ENCODE measurements at places on chromosomes 13 and 19.
A peak's percentile ranks its signal among the peaks of the same experiment; 100 is the strongest.

DNA sequence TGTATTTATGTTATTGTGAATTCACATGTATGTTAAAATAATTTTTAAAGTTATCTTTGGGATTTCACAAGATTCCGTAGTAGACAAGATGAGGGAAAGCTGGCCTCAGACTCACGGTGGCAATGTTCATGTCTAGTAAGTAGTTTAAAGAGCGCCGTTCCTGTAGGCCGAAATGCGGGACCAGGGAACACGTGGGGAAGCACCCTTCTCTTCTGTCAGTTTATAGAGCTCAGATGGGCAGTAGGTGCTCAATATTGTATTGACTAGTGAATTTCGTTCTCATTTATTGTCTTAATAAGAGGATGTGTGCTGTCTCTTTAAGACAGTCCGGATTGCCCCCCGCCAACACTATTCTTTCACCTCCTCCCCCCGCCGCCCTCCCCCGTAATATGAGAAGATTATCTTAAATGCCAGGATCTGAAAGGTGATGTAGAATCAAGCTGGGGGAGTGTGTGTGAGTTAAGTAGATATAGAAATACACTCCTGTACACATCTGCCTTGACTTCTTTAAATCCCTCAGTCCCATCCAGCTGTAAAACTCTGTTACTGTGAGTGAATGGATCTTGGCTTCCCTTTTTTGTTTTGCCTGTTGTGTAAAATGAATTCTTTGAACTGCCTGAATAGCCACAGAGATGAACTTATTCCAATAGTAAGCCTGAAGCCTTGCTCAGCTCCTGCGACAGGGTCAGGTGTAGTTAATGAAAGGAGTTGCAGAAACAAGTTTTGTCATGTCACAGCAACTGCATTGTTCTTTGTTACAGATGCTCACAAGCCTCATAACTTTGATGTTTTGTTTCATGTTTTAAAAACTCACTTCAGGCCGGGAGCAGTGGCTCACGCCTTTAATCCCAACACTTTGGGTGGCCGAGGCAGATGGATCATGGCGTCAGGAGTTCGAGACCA, 1.3 kb downstream of the LAMP1 start:
- DNase-seq = no peak

GRCh38 chr13:110770678-110771077, 57.2 kb downstream of the ING1 start:
- no peak for DNase-seq

GRCh38 chr13:74134777-74135325, 647 bp upstream of the KLF12 start:
- DNase-seq = no peak

DNA sequence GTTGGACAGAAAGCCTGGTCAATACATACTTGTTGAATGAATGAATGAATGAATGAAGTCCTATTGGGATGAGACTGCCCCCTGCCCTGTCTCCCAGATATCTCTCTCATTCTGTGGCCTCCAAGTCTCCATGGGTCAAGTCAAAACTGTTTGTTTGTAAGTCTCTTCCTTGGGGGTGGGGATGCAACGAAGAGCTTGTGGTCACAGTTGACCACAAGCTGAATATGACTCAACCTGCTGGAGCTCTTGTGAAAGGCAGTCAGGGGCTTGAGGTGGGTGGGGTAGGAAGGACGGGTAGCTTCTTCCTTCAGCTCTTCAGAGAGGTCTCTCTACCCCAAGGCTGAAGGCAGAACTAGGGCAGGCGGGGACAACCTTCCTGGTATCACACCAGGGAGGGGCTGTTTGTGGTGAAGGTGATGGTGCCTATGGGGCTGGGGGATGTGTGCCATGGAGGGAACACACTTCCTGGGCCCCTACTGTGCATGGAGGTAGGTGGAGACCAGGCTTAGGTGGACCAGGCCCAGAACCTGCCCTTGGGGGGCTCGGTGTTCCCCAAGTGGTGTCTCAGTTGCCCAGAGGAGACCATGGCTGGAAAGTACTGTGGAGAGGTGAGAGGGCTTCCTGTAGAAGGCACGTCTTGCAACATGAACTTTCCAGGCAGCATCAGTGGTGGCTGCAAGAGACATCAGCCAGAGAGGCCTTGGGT, 8.0 kb downstream of the MYO1F start:
- peak; percentile 98 for DNase-seq

GRCh38 chr13:91036886-91037285, 310.6 kb upstream of the MIR17HG start:
- DNase-seq = peak; percentile 1

DNA sequence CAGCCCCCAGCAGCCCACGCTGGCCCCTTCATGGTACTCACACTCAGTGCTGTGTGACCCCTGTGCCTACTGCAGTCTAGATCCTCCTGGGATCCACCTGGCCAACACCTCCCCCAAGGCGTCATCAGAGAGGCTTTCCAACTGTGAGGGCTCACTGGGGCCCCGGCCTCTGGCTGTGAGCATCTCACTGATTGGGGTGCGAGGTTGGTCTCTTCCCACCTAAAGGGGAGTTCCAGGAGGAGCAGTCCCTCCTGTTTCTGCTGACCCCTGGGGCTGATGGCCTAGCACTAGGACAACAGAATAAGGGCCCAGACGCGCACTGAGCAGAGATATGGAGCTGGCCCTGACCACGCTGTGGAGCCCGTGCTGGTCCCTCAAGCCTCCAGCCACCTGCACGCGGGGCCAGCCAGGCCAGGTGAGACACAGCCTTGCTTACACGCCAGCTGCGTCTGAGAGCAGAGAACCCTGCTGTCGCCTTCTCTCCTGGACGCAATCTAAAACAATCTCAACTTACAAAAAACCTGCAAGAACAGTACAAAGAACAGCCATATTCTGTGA, 32.2 kb downstream of the ELL start:
- DNase-seq = no peak

- peak; percentile 59 for DNase-seq
Measured at GRCh38 chr13:30776661-30777060, 41.3 kb downstream of the ALOX5AP start.

- DNase-seq = no peak
Measured at GRCh38 chr19:34578751-34579150, 97.2 kb downstream of the WTIP start.

DNA sequence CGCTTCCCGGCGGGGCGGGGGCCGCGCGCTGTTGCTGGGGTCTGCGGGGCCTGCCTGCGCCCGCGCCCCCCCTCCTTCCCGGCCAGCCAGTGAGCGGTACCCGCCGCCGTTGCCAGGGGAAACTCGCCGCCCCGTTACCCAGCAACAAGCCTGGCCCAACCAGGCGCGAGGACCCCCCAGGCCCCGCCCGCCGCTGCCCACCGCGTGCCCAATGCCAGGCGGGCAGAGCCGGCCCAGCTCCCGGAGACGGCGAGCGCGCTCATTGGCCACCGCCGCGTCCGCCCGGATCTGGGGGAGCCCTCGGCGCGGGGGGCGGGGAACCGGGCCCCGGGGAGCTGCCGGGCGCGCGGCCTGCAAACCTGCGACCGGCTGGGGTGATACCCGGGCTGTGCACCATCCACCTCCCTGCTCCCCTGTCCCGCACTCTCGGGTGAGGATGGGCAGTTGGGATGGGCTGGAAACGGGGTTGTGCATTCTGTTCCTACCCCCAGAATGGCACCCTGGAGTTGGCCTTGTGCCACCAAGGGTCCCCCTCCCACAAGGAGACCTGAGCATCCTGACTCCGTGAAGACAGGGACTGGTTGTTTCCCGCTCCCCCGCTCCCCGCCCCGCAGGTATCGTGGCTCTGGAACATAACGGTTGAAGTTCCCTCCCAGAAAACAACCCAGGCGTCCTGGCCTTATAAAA, 8.8 kb upstream of the BBC3 start:
- peak; percentile 54 for DNase-seq

DNA sequence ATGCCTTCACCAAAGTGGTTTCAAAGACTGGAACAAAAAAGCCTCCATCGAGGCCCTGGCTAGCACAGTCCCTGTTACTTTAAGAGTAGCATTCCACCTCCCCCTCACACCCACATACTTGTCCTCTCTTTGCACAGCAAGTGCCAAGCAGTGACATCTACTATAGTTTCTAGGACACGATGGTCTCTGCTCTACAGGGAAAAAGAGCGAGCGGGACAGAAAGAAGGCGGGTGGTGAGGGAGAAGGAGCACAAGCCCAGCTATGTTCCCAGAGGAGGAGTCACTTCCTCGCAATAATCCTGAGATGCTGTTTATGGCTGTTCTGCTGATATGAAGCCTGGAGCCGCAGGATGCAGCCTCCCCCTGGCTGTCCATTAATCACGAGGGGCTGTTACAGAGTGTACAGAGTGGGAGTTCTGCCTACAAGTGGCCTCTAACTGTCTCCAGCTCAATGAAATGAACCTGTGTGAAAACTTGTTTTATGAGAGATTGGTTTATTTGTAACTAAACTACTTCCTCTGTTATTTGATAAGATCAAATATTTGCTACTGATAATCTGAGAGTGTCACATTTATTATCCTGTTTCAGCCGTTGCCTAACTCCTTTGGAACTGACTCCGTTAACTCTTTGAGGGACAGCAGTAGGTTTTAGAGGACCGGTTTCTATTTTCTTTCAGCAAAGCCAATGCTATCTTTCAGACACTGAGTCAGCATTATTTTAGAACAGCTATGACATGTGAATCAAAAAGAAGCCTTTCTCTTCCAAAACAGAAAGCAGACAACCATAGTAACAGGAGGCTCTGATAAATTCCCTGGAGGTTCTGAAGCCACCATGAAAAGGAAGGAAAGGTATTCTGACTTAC, 208.0 kb downstream of the SPRY2 start:
- peak; percentile 99 for DNase-seq

DNA sequence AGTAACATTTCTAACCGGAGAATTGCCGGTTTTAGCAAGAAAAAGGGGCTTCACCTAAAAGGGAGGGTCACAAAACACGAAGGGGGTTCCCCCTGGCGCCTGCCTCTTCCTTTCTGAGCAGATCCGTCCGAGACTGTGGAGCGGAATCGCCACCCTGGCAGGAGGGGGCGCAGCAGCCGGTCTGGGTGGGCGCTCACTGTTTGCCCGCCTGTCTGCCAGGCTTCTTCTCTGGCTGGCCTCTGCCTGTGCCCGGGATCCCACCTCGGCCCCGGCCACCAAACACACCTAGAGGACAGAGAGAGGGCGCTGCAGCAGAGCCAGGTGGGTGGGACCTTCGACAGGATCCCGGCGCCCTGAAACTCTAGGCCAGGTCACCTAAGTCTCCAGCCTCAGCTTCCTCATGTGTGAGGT, 15.6 kb downstream of the LSM4 start:
- no peak for DNase-seq

DNA sequence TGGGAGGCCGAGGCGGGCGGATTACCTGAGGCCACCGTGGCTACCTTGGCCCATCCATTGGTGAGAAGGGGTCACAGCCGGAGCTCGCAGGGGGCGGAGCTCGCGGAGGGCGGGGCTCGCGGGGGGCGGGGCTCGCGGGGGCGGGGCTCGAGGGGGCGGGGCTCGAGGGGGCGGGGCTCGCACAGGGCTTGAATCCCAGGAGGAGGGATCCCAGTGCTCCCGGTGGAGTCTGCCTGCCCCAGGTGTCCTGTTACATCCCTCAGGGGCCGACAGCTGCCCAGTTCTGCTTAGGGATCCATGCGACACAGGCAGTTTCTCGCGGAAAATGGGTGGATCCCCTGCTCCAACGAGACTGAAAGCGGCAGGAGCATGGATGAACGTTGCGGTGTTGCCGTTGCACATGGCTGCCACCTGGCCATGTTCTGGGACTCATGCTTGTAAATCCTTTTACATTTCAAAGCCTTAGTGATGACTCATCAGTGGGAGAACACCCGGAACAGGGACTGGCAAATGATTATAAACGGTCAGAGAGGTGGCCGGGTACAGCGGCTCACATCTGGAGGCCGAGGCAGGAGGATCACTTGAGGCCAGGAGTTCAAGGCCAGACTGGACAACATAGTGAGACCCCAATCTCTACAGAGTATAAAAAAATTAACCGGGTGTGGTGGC, 25.1 kb downstream of the TMPRSS9 start:
- DNase-seq = peak; percentile 82

- peak; percentile 8 for DNase-seq
Measured at GRCh38 chr13:106919638-106920037, 351.7 kb upstream of the ARGLU1 start.

GRCh38 chr19:18098891-18099622, 1.5 kb downstream of the MAST3 start:
- DNase-seq = no peak

DNA sequence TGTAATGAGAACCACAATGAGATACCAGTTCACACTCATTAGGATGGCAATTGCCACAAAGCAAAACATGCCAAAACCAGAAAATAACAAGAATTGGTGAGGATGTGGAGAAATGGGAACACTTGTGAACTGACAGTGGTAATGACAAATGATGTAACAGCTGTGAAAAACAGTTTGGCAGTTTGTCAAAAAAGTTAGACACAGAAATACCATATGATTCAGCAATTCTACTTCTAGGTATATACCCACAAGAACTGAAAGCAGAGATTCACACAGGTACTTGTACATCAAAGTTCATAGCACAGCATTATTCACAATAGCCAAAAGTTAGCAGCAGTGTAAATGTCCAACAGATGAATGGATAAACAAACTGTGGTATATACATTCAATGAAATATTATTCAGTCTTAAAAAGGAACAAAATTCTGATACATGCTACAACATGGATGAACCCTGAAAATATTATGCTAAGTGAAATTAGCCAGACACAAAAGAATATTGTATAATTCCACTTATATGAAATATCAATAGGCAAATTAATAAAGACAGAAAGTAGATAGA, 96.5 kb downstream of the UGGT2 start:
- peak; percentile 17 for DNase-seq

DNA sequence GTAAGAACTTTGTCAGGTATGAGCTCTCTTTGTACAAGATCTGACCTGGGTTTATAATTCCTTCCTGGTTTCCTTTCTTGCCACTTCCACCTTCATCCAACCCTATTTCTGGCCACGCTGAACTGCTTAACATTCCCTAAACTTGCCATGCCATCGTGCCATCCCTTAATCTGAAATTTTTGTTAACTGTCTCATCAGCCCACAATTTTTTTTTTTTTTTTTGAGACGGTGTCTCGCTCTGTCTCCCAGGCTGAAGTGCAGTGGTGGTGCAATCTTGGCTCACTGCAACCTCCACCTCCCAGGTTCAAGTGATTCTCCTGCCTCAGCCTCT, 144.6 kb downstream of the GGACT start:
- DNase-seq = peak; percentile 21

DNA sequence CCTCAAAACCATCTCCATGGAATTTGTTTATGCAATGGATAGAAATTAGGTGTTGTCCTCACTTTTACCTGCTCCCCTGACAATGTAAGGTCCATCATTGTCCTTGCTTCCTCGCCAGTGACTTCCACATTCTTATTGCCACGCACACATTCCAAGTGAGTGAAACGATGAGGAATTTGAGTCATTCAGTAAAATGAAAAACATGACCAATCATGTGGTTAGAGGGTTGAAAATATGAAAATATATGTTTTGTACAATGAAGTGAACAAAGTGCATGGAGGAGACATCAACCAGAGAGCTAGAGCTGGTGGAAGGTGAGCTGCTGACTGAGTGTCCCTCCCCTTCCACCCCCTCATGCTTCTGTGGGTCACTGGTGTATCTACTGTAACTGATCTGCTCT, 91.7 kb downstream of the ATP8A2 start:
- DNase-seq = peak; percentile 77

GRCh38 chr19:42188665-42189064, 28.8 kb downstream of the DEDD2 start:
- DNase-seq = no peak

- DNase-seq = no peak
Measured at GRCh38 chr13:79674765-79675515, 194.0 kb downstream of the NDFIP2 start.
